Activated T-helper 9 cell treated with anti-CD3 and anti-CD28 coated beads, Interleukin-2, amount 50 U/mL, for 16 hours (primary cell): ENCODE measurements at places on chromosomes 6 and 20.

DNA sequence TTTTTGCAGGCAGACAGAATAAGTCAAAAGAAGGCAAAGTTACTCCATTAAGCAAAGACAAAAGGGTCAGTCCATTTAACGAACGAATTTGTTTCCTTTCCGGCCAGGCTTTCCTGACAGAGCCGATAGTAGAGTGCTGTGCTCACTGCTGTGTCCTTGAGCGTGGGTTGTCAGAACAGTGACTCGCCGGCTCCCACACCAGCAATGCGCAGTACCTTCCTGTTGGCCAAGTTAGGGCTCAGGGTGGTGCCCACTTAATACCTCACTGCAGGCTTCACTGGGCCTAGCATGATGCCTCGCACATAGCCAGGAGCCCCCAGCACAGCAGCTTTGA lies 294.7 kb downstream of the FOXC1 start:
- no peak for DNase-seq

- no peak for DNase-seq
Observed at GRCh38 chr20:41938353-41938752, 320.2 kb upstream of the CHD6 start.

- no peak for DNase-seq
Observed at GRCh38 chr6:38077488-38078030, 258.0 kb downstream of the ZFAND3 start.

- DNase-seq, result no peak
Observed at GRCh38 chr6:69622230-69622629, 174.6 kb downstream of the LMBRD1 start.

GRCh38 chr6:163687075-163687474 lies 272.6 kb downstream of the QKI start:
- no peak for DNase-seq

DNA sequence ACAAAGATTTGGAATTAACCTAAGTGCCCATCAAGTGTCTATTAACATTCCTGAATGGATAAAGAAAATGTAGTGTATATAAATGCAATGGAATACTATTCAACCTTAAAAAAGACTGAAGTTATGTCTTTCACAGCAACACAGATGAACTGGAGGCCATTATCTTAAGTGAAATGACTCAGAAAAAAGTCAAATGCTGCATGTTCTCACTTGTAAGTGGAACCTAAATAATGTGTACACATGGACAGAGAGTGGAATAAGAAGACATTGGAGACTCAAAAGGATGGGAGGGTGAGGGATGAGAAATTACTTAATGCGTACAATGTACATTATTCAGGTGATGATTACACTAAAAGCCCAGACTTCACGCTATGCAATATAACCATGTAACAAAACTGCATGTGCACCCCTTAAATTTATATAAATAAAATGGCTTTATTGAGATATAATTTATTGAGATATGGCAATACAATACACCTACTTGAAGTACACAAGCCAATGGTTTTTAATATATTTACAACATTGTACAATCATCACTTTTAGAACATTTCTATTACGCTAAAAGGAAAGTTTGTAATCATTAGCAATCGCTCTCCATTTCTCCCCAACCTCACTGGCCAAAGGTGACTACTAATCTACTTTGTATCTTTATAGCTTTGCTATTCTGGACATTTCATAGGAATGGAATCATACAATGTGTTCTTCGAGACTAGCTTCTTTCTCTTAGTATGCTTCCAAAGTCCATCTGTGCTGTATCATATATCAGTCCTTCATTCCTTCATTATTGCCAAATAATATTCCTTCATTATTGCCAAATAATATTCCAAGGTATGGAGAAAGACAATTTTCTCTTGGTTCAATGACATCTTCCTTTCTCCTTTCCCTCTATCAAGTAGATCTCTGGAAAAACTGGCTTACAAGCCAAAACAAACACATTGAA lies 5.8 kb downstream of the STX7 start:
- no peak for DNase-seq

DNA sequence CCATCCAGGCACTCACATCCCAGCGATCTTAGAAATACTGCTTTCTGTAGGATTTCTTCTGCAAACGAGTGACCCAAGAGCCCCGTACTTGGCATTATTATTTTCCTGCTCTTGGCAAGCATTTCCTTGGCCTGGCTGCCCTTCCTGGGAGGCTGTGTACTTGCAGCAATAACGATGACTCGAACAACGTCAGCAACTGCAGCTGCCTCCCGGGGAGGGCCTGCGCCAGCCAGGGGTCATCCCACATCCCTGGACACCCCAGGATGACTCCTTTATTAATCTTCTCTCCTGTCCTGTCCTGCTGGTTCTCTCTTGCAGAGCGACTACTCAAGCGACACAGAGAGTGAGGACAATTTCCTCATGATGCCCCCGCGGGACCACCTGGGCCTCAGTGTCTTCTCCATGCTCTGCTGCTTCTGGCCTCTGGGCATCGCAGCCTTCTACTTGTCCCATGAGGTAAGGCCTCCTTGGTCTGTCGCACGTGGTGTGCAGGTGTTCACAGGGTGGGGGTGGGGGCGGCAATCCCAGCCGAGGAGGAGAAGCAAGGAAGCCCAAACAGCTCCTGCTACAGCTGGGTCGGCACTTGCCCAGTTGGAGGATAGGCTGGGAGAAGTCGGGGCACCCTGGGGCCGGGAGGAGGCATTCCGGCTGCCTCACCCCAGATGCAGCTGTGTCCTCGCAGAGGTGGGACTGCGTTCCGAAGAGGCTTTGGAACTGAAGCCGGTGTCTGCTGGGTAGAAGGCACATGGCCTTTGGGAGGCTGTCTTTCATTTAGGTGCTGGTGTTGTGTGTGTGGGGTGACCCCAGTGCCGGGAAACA lies 115.3 kb downstream of the SYNDIG1 start:
- no peak for DNase-seq

DNA sequence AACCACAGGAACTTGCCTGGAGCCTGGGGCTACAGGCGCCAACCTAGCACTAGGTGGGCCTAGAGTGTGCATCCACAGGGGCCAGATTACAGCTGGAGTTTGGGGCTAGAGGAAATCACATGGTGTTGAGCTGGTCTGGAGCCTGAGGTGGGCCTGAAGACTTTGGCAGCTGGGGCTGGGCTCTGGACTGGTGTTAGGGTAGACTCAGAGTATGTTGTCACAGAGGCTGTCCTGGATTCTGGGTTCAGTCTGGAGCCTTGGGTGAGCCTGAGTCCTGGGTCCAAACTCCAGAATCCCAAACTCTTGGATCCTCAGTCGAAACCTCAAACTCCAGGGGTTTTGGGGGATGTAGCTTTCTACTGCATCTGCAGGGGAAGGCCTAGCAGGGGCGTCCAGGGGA lies 356.7 kb downstream of the FRK start:
- DNase-seq, result no peak

GRCh38 chr6:65117817-65118409 lies 589.1 kb downstream of the EYS start:
- no peak for DNase-seq

DNA sequence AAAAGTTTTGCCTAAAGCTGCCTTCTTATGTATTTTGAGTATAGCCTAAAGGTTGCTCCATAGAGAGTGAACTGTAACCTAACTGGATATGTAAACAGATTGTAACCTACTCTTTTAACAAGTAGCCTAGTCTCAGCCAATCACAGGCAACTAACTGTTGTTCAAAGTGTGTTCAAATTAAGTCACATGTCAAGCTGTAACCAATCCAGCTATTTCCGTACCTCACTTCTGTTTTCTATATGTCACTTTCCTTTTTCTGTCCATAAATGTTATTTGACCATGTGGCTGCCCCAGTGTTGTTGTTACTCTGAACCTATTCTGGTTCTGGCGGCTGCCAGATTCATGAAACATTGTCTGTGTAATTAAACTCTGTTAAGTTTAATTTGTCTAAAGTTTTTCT lies 47.4 kb upstream of the RNGTT start:
- DNase-seq, result no peak

DNA sequence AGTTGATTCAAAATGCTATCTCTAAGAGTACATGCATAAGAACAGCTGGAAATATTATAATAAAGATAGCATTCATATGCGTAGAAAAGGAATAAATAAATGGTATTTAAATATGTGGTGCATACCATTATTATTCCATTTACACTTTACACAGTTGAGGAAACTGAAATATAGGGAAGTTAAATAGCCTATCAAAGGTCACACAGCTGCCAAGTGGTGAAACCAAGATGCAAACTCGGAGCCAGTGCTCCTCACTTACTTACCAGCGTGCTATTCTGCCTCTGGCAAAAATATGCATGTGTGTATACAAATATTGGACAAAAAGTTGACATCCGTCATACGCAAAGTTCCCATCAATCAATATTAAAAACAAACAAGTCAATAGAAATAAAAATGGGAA lies 22.3 kb upstream of the ANKEF1 start:
- DNase-seq, result no peak

- no peak for DNase-seq
Observed at GRCh38 chr6:71589254-71589653, 297.1 kb upstream of the RIMS1 start.

- DNase-seq, result no peak
Observed at GRCh38 chr6:87393026-87393622, 14.6 kb upstream of the CFAP206 start.

GRCh38 chr6:27755768-27756167 lies 156.4 kb downstream of the OR2B2 start:
- no peak for DNase-seq

DNA sequence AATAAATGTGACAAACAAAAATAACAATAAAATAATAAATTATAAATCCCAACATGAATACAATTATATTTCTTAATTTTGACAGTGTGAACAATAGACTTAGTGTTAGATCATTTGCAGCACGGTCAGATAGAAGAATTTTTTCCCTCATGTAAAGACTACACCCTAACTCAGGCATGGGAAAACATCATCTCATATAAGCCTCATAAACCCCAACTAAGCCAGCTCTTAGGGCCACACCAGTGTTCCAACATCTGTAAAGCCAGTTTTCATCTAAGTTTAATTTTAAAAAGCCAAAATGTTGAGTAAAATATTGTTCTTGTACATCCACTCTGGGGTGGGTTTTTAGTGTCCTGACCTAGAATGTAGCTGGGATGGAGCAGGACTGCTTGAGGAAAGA lies 167.4 kb downstream of the QRSL1 start:
- DNase-seq, result no peak

DNA sequence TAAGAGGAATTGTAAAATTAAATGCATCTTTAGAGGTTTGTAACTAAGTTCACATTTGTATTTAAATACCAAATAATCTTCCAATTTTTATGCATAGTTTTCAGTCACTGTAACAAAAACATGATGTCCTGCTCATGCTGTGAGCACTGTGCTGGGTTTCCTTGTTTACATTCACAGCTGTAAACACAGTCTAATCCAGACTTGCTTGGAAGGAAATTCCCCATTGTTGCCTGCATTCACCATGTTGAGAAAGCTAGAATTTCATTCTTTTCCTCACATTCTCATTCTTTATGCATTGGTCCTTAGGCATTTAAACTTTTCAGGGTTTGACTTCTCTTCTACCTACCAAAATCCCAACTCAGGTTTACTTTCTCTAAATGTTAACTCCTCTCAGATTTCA lies 242.0 kb upstream of the TBX18 start:
- DNase-seq, result no peak

- no peak for DNase-seq
Observed at GRCh38 chr20:25205277-25206062, 10.0 kb downstream of the ENTPD6 start.

- DNase-seq, result no peak
Observed at GRCh38 chr6:163094881-163095280, 319.6 kb upstream of the QKI start.

GRCh38 chr6:32397252-32397920 lies 9.6 kb downstream of the BTNL2 start:
- no peak for DNase-seq

GRCh38 chr6:152295346-152295745 lies 341.8 kb downstream of the SYNE1 start:
- DNase-seq, result no peak

DNA sequence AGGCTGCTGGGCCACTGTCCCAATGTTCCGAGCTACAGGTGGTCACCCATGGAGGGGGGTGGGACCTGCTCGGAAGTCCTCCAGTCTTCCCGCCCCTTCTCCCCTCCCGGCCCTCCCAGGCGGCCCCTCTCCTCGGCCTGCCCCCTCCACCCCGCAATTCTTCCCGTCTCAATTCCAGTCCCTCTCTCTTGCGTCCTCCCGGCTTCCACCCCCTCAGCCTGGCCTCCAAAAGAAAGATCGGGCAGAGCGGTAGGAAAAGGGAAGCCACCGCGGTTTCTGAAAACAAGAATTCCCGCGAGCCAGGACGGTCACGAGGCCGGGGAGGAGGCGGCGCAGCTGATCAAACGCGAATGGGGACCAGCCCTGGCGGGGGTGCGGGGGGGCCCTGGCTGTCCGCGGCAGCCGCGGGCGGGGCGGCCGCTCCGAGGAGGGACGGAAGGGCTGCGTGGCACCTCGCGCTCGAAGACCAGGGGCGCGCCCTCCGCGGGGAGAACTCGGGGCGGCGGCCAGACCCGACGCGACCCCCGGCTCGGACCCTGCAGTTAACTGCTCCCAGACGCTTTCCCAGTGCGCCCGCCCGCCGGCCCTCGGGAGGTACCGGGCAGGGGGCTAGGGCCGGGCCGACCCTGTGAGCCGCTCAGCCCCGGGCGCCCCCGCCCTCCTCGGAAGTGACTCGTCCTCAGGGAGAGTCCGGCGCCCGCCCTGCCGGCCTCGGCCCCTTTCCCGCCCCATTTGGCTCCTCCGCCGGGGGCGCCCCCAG lies 1.0 kb downstream of the PXDC1 start:
- no peak for DNase-seq

GRCh38 chr6:126614642-126615504 lies 275.0 kb downstream of the CENPW start:
- no peak for DNase-seq

DNA sequence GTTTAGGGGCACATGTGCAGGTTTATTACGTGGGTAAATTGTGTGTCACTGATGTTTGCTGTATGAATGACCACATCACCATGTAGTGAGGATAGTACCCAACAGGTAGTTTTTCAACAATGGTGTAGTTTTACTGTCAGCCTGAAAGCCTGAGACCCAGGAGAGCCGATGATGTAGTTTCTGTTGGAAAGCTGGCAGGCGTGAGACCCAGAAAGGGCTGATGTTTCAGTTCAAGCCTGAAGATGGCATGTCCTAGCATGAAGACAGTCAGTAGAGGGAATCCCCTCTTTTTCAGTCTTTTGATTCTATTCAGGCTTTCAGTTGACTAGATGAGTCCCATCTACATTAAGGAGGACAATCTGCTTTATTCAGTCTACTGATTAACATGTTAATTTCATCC lies 96.7 kb downstream of the KLHL32 start:
- DNase-seq, result no peak

GRCh38 chr6:45927421-45928320 lies 88.0 kb downstream of the CLIC5 start:
- DNase-seq, result no peak

DNA sequence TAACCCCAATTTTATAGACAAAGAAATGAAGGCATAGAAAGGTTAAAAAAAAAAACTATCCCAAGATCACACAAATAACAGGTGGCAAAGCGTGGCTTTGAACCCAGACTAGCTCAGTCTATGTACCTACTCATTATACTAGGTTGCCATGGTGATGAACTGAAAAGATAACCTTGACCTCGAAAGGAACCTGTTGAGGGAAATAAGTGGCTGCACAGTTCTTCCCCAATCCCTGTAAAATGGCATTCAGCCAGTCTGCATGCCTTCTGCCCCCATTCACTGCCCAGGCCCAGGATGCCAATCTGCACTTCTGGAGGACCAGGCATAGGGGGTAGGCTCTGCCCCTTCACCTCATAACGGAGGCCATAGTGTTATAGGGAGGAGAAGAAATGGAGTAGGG lies 295.2 kb downstream of the PTPRT start:
- DNase-seq, result no peak

GRCh38 chr20:17611290-17611539 lies 41.3 kb downstream of the DSTN start:
- no peak for DNase-seq
